ENCODE measurements at places on chromosomes 16 and 17.

GRCh38 chr17:78652913-78653312 is 75.7 kb upstream of the DNAH17 start:
- DNase-seq = no peak

DNA sequence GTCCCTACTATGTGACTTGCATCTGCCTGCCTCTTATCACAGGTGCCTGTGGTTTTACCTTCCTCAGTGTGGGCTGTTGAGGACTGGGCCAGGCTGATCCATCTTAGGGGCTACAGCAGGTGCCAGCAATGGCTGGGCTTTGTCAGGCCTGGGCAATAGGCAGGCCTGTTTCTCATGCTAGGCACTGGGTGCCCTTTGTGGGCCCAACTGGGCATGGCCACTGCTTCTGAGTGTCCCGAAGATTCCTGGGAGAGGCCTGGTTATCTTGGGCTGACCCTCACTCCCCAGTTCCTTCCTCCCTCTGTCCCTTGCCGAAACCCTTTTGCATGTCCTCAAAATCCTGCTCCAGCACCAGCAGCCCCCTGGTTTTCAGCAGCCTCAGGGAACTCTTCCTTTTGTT is 1024.9 kb downstream of the KCNJ18 start:
- DNase-seq = no peak

DNA sequence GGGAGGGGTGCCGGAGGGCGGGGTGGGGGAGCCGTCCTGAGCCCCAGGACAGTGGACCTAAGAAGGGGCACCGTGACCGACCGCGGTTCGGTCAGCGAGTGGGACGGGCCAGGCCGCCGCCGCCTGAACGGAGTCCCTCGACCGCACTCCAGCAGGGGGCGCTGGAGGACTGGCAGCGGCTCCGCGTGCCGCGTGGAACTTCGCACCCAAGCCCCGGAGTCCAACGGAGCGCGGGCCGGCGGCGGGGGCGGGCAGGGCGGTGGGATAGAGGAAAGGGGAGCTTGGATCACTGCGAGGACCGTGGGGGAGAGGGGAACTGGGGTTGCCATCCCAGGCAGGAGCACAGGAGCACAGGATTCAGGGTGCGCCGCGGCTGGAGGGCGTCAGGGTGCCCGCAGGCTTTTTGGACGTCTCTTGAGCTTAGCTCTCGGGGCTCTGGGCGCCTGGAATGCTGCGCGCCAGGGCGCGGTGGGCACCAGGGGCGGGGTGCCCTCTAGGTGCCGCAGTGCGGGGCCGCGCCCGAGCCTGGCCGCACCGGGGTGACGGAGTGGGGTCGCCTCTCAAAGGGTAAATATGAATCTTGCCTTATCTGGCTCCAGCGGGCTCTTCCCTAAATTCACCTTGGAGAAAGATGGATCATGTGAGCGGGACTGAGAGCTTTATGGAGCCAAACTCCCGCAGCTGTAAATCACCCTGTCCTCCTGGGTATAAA is 379 bp upstream of the OTOP2 start:
- no peak for DNase-seq

DNA sequence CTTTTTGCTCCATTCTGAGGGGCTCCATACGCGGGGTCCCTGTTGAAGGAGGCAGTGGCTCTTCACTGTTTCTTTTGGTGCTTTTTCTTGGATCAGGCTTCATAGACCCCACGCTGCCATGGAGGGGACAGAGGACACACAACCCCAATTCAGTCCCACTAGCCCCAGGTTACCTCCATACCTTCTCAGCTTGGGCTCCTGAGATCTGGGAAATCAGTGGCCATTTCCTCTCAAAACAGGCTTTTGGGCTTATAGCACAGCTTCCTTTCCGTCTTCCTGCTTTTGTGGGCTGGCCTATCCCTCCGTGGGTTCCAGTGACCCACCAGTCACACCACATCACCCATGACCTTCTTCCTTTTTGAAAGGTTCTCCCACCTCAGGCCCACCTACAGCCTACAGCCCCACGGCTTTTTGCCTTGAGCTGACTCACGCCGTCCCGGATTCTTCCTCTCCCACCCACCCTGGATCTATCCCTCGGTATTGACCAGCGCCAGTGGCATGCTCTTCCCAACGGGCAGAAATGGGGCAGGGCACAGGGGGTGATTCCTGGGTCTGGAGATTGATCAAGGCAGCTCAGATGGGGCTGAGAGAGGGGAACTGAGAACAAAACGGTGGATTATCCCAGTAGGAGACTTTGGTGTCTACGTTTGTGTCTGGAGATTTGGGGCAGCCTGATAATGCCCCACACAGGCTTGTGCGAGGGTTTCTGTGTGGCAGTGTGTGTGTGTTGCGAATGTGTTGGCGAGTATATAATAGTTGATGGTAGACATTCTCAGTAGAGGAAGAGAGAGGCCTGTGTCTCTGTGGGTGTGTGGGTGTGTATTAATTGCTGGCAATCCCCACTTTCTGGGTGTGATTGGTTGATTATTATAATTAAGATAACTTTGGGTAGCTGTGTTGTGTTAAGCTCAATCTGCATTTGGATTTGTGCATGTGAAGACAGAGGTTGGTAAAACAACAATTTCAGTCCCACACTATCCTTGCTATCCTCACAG is 3.8 kb downstream of the TBX21 start:
- DNase-seq = no peak

DNA sequence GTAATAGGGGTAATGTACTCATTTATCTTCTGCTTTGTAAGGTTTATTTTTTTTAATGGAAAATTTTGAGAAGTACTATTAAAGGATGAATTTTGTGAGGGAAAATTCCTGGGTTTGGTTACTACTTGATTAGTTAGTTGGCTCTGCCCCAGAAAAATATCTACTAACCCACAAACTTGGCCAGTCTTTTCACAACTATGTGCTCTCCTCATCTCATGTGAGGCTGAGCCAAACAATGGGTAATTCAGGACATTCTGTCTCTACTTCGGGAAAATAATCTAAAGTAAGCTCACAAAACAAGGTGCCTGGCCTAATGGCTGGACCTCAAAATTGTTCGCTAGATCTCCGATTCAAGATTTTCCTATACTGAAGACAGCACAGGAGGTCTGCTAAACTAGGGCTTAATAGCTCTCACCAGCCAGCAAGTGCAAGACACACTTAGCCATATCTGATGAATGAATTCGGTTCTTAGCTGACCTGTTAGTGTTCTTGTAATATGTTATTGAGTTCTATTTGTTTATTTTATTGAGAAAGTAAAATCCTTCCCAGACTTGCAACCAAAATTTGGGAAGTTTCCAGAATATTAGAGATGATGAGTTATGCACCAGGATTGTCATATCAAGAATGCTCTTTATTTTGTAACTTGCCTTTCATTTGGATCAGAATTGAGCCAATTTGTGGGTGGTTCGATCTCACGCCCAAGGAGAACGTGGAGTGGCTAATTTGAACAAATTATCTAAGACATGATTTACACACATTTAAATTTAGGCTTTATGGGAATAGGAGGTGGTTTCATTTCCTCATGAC is 5.7 kb downstream of the KCNJ16 start:
- no peak for DNase-seq

DNA sequence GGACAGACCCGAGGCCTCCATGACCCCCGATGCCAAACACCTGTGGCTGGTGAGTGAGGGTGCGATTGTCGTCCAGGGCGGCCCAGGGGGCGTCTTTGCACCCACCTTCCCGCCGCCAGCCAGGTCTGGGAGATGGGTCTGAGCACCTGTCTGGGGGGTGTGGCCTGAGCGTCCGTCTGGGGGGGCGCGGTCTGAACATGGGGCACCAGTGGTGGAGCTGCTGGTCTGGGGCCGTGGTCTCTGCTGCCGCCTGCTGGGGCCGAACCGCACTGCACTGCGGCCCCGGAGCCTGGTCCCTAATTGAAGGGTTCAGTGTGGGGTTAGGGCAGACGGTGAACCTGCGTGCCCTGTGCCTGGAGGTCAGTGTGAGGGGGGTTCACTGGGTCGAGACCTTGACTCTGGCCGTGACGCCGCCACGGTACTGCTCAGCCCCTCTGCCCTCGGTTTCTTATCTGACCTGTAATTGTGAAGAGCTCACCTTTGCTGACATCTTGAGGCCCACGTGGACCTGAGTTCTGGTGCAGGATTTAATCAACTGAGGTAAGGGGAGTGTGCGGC is 12.6 kb upstream of the TCF25 start:
- no peak for DNase-seq

- no peak for DNase-seq
Measured at GRCh38 chr16:70692873-70693671, 7.2 kb upstream of the MTSS2 start.

- DNase-seq = no peak
Measured at GRCh38 chr17:79581324-79581932, 29.4 kb downstream of the RBFOX3 start.

- no peak for DNase-seq
Measured at GRCh38 chr17:10059684-10060211, 138.7 kb downstream of the GAS7 start.

GRCh38 chr16:68401871-68402747 is 46.2 kb downstream of the SMPD3 start:
- DNase-seq = no peak

- no peak for DNase-seq
Measured at GRCh38 chr17:42387661-42388380, 421 bp downstream of the STAT3 start.

GRCh38 chr16:68289621-68290329 is 21.0 kb downstream of the SLC7A6OS start:
- no peak for DNase-seq
